Left cardiac atrium (tissue), 4 donors: ENCODE measurements at places on chromosomes 4 and X. TPM values are rescaled to one million over a fixed set of nuclear protein-coding genes. Genes with fewer than 3 reads are reported as not detected.
A peak's percentile ranks its signal among the peaks of the same experiment; 100 is the strongest.

The TMEM154 gene
- total RNA-seq: 4.4 TPM

The GPRASP1 gene
- total RNA-seq: 15.4 TPM

The CLDN34 gene
- total RNA-seq: not detected

The GABRA4 gene
- total RNA-seq: 2.1 TPM

The ADGRA3 gene
- total RNA-seq: 19.3 TPM

The PHEX gene
- total RNA-seq: not detected

The SSX5 gene
- not detected for total RNA-seq

The DCX gene
- not detected for total RNA-seq

The JADE3 gene
- 5.3 TPM for total RNA-seq

The BMP3 gene
- total RNA-seq: 0.09 TPM

The SAGE1 gene
- total RNA-seq: not detected

The HTT gene
- 23.2 TPM for total RNA-seq

The GRID2 gene
- total RNA-seq: 0.42 TPM

The SSX2B gene
- total RNA-seq: not detected

The CENPE gene
- total RNA-seq: 0.71 TPM

The TLR2 gene
- total RNA-seq: 11.5 TPM

The SASH3 gene
- 5.8 TPM for total RNA-seq

- DNase-seq: peak; percentile 68
These were observed 4.0 kb upstream of the ZNF518B start for GRCh38 chr4:10461091-10461849.

- DNase-seq: no peak
These were observed 65.7 kb upstream of the SLITRK2 start for GRCh38 chrX:145751943-145752342.

GRCh38 chr4:175823015-175823742 is 11.1 kb upstream of the GPM6A start:
- DNase-seq: no peak

DNA sequence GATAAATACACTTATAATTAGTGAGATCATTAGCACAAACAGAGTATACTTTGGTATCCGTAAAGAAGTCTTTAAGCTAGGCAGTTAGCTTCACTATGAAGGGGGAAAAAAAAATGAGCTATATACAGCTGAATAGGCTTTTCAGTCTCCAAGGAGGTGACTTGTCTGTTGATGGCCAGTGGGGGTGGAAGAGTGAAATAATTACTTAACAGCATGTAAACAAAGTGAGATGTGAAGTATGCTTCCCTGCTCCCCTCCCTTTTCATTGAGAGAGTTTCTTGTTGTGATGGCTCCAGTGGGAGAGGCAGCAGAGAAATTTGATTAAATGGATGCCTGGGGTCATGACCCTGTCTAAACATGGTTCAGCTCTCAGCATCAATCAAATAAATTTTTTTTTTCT is 180.9 kb downstream of the DACH2 start:
- DNase-seq: no peak

GRCh38 chr4:100900134-100900533 is 382.3 kb upstream of the EMCN start:
- DNase-seq: no peak

DNA sequence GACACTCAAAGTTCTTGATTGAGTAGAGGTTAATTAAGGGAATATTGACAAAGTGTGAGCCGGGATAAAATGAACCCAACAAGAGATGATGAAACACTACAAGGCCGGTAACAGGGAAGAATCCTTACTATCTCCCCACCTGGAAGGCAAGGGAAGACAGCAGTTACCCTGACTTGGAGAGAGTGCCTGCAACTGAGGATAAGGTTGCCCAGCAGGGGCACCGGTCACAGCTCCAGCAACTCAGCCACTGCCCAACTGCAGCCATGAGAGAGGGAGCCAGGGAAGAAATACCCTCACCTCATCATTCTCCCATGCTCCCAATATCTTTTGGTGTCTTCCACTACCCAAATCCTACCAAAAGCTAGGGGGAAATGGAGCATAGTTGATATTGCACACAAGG is 212.7 kb downstream of the KCTD8 start:
- DNase-seq: no peak

GRCh38 chr4:155559915-155560314 is 106.7 kb upstream of the GUCY1A1 start:
- DNase-seq: no peak

DNA sequence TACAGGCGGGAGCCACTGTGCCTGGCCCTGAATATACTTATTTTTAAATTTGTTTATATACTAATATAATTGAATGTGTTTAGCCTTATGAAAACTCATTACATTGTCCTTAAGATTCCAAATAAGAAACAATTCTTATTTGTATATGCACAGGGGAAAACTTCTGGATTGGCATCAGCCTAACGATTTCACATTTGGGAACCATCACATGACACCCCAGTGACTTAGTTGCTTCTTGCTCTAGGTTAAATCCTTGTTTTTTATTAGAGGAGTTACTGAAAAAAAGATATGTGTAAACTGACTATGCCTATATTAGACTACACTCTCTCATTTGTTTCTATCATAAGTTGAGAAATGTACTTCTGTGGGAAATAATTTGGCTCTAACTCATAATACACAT is 520.2 kb downstream of the SPRY1 start:
- DNase-seq: no peak

GRCh38 chr4:183300655-183301054 is 19.4 kb downstream of the CLDN22 start:
- no peak for DNase-seq

- DNase-seq: no peak
These were observed 4.2 kb upstream of the CXCL3 start for GRCh38 chr4:74042681-74043080.

GRCh38 chr4:92952426-92952825 is 648.7 kb downstream of the GRID2 start:
- no peak for DNase-seq

DNA sequence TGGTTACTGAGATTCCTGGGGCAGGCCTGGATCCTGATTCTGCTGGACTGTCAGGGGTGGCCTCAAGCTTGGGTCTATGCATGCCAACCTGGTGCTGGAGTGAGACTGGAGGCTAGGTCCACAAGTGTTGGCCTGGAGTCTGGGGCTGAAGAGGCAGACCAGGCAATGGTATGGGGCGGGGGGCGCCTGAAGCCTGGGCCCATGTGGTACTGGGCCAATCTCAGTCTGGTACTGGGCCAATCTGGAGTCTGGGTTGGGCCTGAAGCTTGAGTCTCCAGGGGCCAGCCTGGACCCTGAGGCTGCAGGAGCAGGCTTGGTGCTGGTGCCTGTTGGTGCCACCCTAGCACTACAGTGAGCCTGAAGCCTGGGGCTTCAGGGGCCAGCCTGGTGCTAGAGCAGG is 108.9 kb upstream of the ZCCHC13 start:
- no peak for DNase-seq

DNA sequence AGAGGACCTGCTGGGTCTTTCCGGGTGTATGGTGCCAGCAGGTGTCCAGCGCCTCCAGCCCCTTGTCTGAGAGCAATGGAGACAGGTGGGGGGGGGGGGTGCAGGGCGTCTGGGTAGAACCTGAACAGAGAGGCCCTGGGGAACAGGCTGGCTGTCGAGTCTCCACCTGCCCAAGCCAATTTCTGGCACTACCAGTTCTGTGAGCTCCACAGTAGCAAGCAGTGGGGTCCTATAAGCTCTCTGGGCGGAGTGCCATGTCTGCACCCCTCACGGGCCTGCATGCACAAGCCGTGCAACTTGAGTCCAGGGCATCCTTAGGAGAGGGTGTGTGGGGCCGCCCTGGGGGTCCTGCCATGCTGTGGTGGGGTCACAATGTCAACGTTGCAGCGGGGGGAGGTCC is 10.1 kb upstream of the FGFR3 start:
- DNase-seq: no peak

- DNase-seq: no peak
These were observed 368.5 kb upstream of the PABPC5 start for GRCh38 chrX:91066104-91066503.

- no peak for DNase-seq
These were observed 1206.1 kb downstream of the ARAP2 start for GRCh38 chr4:35038079-35038805.

DNA sequence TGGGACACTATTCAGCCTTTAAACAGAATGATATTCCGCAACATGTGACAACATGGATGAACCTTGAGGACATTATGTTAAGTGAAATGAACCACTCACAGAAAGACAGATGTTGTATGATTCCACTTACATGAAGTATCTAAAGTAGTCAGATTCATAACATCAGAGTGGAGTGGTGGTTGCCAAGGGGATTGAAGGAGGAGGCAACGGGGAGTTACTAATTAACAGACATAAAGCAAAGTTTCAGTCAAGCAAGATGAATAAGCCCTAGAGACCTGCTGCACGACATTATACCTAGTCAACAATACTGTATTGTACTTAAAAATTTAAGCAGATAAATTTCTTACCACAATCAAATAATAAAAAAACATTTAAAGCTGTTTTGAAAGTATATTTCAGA is 105.0 kb upstream of the NR0B1 start:
- DNase-seq: no peak

DNA sequence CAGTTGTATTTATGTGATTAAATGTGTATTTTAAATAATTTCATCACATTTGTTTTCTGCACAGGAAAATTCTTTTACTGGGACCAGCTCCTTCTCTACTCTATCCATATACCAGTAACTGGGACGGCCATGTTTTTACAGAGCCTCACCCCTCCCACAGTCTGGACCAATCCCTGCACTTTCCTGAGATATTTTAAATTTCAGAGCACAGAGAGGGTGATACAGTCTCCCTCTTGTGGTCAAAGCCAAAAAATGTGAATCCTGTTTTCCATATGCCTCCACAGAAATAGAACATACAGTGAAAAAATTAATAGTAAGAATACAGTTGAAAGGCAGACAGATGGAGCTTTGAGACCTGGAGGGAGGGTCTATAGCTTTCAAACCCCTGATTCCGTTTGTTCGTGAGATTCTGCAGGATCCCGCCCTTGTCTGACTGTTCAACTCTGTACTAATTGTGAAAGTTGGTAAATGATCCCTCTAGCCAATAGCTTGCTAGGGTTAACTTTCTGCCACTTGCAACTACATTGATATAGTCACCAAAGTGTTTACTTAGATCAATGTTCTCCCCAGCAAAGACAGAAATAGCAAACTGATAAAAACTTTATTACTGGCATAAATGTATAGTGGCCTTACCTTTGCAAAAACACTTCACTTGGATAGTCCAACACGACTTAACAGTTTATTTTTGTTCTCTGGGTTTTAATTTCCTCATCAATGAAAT is 172.2 kb downstream of the PPARGC1A start:
- DNase-seq: no peak

DNA sequence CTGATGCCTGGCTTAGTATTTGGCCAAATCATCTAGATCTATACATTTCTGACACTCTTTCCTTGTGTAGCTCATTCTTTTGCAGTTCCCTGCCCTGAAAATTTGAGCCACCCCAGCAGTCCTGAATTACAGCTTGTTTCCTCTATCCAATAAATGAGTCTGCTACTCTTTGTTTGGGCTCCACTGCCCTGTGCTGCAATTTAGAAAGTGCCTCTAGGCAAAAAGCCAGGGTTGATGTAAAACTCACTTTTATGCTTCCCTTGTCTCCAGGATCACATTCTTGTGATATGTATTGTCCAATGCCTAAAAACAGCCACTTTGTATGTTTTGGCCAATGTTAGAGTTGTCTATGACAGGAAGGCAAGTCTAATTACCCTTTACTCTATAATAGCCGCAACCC is 101.7 kb upstream of the MAP3K15 start:
- no peak for DNase-seq

DNA sequence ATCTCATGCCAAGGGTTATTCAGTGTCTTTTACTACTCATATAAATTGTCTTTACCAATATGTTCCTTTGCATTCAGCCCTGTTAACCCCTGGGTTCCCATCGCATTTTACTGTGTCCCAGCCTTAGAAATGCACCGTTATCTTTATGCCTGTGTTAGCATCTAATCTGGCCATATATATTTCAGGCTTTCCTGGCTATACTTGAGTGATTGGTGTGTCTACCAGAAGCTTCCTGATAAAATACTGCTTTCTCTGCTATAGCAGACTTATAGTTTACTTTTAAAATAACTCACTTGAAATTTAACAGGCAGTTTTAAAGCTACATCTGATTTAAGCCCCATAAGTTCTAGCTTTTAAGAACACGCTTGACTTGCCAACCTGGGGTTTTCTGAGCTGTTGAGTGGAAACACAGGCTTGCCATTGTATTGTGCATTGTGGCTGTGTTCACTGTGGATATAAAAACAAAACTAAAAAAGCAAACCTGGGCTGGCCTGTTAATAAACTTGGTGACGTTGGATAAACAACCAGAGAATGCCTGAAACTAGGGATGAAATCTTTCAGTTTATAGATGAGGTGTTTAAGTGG is 185.3 kb upstream of the TAPT1 start:
- no peak for DNase-seq

GRCh38 chr4:106444557-106444956 is 76.0 kb upstream of the GIMD1 start:
- no peak for DNase-seq

DNA sequence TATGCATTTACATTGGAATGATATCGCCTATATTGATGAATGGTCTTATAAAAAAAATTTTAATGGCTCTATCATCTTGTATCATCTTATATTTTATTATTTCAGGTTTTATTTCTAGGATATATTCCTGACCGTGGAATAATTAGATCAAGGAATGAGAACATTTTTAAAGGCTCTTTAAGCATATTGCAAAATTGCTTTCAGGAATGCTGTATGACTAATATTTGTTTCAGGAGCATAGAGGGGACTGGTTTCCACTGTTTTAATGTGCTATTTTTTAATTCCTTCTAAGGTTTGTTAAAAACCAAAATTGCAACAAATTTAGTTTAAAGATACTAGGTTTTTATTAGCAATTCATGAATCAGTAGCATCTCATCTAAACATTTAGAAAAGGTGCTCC is 120.2 kb downstream of the BMPR1B start:
- no peak for DNase-seq

GRCh38 chr4:129377131-129377845 is 281.3 kb downstream of the C4orf33 start:
- no peak for DNase-seq

GRCh38 chr4:69782651-69783310 is 22.4 kb upstream of the SULT1B1 start:
- DNase-seq: no peak

GRCh38 chr4:15457406-15458201 is 12.1 kb upstream of the CC2D2A start:
- DNase-seq: no peak

DNA sequence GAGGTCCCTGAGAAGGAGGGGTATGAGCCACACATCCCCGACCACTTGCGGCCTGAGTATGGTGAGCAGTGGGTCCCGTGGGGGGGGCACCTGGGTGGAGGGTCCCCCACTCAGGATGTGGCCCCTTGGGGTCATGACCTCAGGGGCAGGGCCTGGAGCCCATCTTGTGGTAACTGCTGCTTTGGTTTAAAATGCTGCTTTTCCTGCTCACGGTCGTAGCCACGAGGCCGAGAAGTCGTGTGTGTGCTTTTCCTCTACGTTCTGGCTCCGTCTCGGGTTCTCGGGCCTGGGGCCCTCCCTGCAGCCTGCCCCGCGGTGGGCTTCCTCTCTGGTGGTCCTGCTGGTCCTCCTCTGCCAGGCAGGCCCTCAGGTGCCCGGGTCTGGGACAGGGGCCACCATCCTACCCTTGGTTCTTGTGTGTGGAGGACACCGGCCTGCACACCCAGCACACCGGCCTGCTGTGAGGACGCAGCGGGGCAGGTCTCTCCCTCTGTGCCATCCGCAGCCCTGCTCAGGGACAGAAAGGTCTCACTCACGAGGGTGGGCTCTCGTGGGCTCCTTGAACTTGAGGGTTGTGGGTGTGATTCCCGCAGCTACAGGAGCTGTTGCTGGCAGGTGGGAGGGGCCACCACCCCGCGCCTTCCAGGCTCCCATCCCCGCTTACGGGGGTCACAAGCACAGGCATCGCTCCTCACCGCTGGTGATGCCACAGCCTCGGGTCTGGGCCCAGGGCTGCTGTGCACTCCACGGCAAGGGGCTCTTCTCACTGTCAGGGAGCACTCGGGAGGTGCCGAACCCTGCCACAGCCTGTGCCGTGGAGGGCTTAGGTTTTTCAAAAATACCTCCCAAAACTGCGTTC is 19.6 kb downstream of the UVSSA start:
- DNase-seq: peak; percentile 11
